ENCODE measurements at places on chromosomes 12 and 14. TPM values are rescaled to one million over a fixed set of nuclear protein-coding genes. Genes with fewer than 3 reads are reported as not detected.

The FOXN4 gene
- total RNA-seq = not detected

The TSPAN11 gene
- total RNA-seq = not detected

The TULP3 gene
- total RNA-seq = 27.1 TPM

The DCP1B gene
- 9.4 TPM for total RNA-seq

The KRT81 gene
- total RNA-seq = 48.3 TPM

The OTOGL gene
- total RNA-seq = under 0.01 TPM

The GLT8D2 gene
- 0.87 TPM for total RNA-seq

The MIP gene
- 0.15 TPM for total RNA-seq

The ALX1 gene
- not detected for total RNA-seq
